HFF-Myc (cell line): ENCODE measurements at places on chromosomes 11 and 22.

- DNase-seq, result no peak
Observed at GRCh38 chr11:81342966-81343365, 1390.7 kb downstream of the FAM181B start.

DNA sequence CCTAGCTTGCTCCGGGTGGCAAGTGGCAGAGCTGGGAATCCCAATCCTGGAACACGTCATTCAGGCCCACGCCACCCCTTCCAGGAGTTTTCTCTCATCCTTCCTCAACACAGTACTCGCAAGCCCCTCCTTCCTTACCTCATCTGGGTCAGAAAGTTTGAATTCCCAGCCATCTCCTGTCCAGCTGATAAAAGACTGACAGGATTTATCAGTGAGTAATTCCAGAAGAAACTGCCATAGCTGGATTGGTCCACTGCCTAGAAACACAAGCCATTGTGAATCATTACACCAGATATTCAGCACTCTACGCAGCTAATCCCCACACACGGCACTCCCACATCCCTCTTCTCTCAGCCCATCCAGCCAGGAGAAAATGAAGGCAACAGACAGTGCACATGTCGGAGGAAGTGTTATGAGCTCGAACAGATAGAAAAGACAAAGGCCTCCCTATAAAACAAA is 124.0 kb downstream of the ETS1 start:
- DNase-seq, result no peak

DNA sequence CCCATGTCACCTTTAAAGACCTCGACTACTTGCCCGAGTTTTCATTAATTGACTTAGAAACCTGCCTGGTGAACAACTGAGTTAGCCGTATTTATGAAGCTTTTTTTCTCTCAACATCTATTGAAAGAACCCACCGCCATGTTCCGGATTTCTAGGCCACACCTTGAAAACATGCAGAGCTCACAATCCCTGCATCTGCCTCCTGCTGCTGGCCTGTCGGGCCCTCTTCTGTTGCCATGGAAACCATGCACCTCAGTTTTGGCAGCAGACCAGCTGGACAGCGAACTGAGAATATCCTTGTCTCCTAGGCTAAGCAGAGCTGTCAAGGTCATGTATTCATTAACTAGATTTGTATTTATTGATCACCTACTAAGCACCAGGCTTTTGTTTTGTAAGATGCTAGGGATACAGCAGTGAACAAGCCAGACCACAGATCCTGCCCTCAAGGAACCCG is 4.3 kb upstream of the PATZ1 start:
- DNase-seq, result no peak

DNA sequence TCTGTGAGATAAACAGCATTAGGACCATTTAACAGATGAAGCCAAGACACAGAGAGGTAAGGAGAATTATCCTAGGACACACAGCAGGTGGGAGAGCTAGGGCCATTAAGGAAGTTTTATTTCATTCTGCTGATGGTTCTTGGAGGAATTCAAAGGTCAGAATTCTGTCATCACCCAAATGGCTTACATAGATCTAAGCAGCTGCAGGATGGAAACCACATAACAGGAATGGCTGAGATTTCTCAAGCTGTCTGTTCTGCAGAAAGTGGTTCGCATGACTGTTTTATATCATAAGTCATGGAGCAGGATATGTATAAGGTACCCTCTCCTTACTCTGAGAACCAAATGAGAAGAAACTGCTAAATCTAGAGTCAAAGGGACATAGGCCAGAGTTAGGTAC is 163.2 kb upstream of the NARS2 start:
- DNase-seq, result no peak

DNA sequence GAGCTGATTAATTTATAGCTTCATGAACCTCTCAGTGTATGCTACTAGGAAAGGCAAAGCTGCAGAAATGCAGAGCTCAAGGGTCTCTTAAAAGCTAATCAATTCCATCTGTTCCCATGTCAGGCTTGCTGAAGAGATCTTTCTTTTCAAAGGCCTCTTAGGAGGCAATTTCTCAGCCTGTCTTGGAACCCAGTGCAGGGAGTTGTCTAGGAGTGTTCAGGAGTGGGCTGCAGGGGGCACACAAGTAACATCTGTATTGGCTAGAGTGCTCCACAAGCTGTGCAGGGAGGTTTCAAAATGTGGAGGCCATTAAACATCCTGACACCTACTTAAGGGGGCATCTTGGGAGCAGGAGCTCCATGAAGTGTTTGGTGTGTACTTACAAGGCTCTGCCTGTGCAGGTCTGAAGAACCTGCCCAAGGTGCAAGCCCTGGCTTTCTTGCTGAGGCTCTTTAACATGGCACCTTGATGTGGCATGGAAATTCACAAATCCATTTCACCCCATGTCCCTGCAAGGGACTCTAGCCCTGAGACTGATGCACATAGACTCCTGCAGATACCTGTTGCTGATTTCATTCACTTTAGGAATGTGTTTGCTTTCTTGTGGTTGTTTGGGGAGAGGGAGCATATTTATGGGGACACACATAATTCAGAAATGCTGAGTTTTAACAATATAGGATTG is 134.7 kb downstream of the ME3 start:
- DNase-seq, result no peak
